ENCODE measurements at places on chromosomes 1 and 21. TPM values are rescaled to one million over a fixed set of nuclear protein-coding genes. Genes with fewer than 3 reads are reported as not detected.
A peak's percentile ranks its signal among the peaks of the same experiment; 100 is the strongest.

Gene LCE1B
- not detected for total RNA-seq

Gene TMEM63A
- total RNA-seq = 31.5 TPM

Gene VASH2
- 2.1 TPM for total RNA-seq

Gene ACP6
- total RNA-seq = 6.9 TPM

Gene RNU1-2
- total RNA-seq = under 0.01 TPM

Gene GBP6
- not detected for total RNA-seq

Gene CD164L2
- not detected for total RNA-seq

GRCh38 chr1:118907466-118907865, 80.7 kb downstream of the TBX15 start:
- H3K27ac ChIP-seq = no peak overlapping the region
- peaks cover 8% of the 10 kb centered on the region for H3K4me1 ChIP-seq
- H3K4me3 ChIP-seq = no peak overlapping the region
- no peaks in the 10 kb centered on the region for H3K27me3 ChIP-seq
- no peak for DNase-seq
- H3K36me3 ChIP-seq = peaks cover 47% of the 10 kb centered on the region

DNA sequence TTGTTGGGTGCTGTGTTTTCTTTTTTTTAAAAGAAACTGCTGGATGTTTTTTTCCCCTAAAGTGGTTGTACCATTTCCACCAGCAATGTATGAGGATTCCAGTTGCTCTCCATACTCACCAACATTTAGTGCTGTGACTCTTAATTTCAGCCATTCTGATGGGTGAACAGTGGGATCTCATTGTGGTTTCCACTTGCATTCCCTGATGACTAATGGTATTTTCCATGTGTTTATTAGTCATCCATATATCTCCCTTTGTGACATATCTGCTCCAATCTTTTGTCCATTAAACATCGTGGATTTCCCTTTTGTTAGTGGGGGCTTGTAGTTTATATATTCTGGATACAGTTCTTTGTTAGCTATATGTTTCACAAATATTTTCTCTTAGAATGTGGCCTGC, 206.0 kb downstream of the CAMTA1 start:
- H3K27me3 ChIP-seq = peaks cover 15% of the 10 kb centered on the region
- peaks cover 5% of the 10 kb centered on the region for H3K4me1 ChIP-seq
- no peak overlapping the region for H3K27ac ChIP-seq
- no peaks in the 10 kb centered on the region for H3K36me3 ChIP-seq
- H3K4me3 ChIP-seq = no peak overlapping the region

DNA sequence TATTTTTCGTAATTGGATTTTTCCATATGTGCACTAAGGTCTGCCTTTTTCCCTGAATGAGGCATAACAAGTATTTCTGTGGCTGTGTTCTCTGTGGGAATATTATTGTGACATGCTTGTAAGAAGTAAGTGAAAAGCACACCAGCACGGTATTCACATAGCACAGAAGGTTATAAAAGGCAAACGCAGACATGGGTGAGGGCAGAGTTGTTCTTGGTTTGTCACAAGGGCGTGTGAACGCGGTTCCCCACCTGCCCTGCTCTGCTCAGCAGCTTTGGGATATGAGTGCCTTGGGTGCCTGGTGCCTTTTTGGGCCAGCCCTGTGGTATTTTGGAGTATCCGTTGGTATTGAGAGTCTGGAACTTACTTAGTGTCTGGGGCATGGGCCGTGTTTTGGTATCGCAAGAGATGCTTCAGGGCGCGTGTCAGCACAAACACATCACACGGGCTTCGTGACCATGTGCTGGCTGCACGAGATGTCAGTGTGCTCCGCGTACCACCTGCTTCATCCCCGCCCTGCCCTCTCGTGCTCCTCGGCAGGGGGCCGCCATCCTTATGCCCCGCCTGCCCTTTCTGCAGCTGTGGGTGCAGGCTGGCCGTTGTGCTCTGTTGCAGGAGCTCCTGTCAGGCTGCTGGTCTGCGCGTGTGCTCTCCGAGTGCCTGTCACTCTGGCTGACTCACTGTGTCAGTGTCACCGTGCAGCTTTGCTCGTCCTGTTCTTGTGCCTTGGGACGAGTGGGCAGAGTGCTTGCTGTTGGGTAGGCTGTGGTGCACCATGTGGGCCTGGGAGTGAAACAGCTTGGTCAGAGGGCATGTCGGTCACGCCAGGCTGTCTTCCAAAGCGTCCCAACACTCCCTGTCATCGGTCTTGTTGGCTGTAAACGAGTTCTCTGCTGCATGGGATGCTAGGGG, 15.0 kb downstream of the SKI start:
- DNase-seq = peak; percentile 66
- peak overlapping the region; percentile 1 for H3K27ac ChIP-seq
- no peak overlapping the region for H3K4me3 ChIP-seq
- no peaks in the 10 kb centered on the region for H3K27me3 ChIP-seq
- H3K36me3 ChIP-seq = peaks cover 15% of the 10 kb centered on the region

GRCh38 chr1:46295306-46295705, 8.1 kb downstream of the LRRC41 start:
- H3K4me3 ChIP-seq = no peak overlapping the region
- H3K27me3 ChIP-seq = no peaks in the 10 kb centered on the region
- H3K36me3 ChIP-seq = peaks cover 63% of the 10 kb centered on the region
- no peak overlapping the region for H3K27ac ChIP-seq

DNA sequence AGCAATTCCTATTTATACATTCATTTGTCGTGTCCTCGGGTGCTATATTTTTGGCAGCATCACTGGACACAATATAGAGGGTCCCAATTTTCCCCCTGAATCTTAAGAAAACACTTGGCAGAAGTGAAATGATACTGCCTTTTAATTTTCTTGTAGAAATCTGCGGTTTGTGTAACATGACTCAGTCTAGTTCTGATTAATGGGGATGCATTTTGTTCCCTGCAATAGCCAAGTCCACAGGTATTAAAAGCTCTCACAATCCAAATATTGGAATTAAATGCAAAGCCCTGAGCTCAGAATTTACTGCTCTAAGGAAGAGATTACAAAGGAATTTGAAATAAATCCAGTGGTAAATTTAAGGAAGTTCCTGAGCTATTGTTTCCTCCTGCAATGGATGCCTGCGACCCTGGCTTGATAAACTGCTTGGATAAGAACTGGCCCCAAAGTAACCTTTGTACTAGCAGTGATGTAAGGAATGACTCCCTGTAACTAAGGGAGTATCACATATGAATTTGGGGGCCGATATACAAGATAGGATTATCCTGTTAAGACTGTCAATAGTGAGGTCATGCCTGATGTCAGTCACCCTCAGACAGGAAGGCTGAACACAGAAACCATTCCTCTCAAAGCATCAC, 349.7 kb upstream of the C1orf87 start:
- no peak overlapping the region for H3K4me3 ChIP-seq
- H3K4me1 ChIP-seq = no peaks in the 10 kb centered on the region
- H3K36me3 ChIP-seq = no peaks in the 10 kb centered on the region
- DNase-seq = no peak
- no peaks in the 10 kb centered on the region for H3K27me3 ChIP-seq
- H3K27ac ChIP-seq = no peak overlapping the region

DNA sequence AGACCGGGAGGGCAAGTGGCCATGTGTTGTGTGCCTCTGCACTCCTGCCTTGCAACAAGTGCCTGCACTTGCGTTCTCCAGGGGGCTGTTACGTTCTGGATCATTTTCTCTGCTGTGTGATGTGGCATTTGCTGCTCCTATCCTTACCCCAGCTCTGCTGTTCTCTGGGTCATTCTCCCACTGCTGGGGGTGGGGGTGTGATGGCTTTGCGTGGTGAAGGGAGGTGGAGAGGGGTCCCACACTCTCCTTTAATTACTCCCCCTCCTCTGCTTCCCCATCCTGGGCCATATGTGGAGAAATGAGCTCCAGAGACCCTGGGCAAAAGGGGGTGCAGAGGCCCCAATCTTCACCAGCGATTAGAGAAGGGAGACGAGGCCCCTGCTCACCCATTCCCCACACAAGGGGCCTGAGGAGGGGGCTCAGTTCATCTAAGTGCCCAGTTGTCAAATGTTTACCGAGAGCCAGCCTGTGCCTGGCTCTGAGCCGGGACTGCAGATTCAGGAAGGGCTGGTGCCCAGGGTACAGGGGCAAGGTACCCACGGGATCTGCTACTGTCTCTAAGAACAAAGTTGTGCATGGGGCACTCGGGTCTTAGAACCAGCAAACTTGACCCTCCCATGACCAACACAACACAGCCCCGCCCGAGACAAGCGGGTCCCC, 355.4 kb downstream of the PTPRU start:
- H3K27me3 ChIP-seq = no peaks in the 10 kb centered on the region
- DNase-seq = no peak
- H3K4me1 ChIP-seq = peaks cover 8% of the 10 kb centered on the region
- no peaks in the 10 kb centered on the region for H3K36me3 ChIP-seq
- H3K4me3 ChIP-seq = no peak overlapping the region

GRCh38 chr1:70220517-70221237, 503 bp upstream of the SRSF11 start:
- H3K4me3 ChIP-seq = peak overlapping the region; percentile 91
- H3K27me3 ChIP-seq = no peaks in the 10 kb centered on the region
- H3K27ac ChIP-seq = peak overlapping the region; percentile 95
- H3K36me3 ChIP-seq = peaks cover 30% of the 10 kb centered on the region
- no peak for DNase-seq

- H3K36me3 ChIP-seq = no peaks in the 10 kb centered on the region
- H3K27me3 ChIP-seq = peaks cover 7% of the 10 kb centered on the region
- no peak for DNase-seq
Observed at GRCh38 chr1:116771997-116772647, 17.9 kb downstream of the CD2 start.

- no peak for DNase-seq
- H3K36me3 ChIP-seq = no peaks in the 10 kb centered on the region
- peaks cover 6% of the 10 kb centered on the region for H3K4me1 ChIP-seq
- H3K27ac ChIP-seq = no peak within 1 kb of the TSS
- no peak within 1 kb of the TSS for H3K4me3 ChIP-seq
- peaks cover 2% of the 10 kb centered on the region for H3K27me3 ChIP-seq
Observed at GRCh38 chr1:153375511-153375910, at the start of gene S100A12. Gene S100A12, minus strand, starts transcription at chr1:153375621. Its CDS starts 1,029 bp downstream, at chr1:153374592.

DNA sequence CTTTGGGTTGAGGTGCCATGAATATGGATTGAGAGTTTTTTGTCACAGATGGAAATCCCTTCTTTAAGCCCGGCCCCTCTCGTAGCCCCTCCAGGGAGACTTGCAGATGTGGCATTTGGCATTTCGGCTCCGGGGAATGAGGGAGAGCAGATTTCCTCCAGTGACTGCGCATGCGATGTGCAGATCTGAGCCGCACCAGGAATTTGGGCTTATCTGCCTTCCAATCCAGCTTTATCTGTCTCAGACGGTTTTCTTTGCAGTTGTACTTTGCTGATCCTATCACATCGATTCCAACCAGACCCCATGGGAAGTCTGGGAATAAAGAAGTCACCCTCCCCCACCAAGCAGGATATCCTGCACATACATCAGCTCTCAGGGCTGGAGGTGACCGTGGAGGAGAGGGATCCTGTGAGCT, 11.7 kb downstream of the KIF26B start:
- peaks cover 4% of the 10 kb centered on the region for H3K4me1 ChIP-seq
- no peaks in the 10 kb centered on the region for H3K27me3 ChIP-seq
- H3K4me3 ChIP-seq = peak overlapping the region; percentile 75

DNA sequence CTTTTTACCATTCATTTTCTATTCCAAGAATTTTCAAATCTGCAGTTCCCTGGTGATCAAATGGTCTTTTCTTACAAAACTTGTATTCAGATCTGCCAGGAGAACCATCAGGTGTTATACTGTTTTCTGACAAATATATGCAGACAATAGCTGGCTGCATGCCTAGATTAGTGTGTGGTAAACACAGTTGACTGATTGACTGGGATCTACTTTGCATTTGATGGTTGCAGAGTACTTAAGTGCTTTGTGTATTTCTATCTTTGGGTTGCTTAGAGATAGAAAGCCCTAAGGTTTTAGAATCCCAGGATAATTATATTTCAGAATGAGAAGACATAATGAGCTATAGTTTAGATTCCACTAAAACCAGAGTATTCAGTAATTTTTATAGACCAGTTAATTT, 102.0 kb upstream of the CHODL start:
- H3K4me3 ChIP-seq = no peak overlapping the region
- no peaks in the 10 kb centered on the region for H3K4me1 ChIP-seq
- peak; percentile 44 for DNase-seq
- H3K27ac ChIP-seq = no peak overlapping the region

- no peak for DNase-seq
- H3K27ac ChIP-seq = no peak overlapping the region
- no peaks in the 10 kb centered on the region for H3K4me1 ChIP-seq
- H3K36me3 ChIP-seq = no peaks in the 10 kb centered on the region
- H3K4me3 ChIP-seq = no peak overlapping the region
Observed at GRCh38 chr21:42392731-42393442, 3.0 kb downstream of the TMPRSS3 start.

DNA sequence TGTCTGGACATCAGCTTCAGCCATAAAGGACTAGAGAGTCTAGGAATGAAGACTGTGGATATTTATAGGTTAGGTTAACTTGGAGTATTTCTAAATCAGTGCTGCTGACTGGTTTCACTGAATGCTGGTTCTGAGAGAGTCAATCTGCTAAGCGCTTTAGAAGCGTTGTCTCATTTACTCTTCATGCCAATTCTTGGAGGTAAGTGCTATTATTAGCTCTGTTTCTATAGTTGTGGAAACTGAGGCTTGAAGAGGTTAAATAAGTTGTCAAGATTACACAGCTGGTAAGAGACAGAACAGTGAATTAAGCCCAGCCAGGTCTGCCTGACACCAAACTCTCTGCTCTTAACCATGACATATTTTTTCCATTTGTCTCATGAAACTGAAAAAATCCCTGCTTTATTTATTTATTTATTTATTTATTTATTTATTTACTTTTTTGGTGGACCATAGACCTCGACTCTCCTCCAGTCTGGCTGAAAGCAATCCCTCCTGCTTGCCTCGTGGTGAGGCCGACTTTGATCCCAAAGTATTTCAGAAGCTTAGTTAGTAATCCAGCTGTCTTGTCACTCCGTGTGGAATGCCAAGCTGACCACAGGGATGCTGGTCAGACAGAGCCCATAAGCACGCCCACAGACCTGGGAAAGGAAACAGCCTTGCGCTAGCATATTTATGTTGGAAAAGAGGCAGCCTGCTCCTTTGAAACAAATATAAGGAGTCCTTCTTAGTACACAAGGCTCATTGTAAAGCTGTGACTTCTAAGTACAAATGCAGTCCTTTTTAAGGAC, 16.9 kb downstream of the NTMT2 start:
- DNase-seq = peak; percentile 88
- no peak overlapping the region for H3K4me3 ChIP-seq
- H3K27me3 ChIP-seq = no peaks in the 10 kb centered on the region

Measured in osteoblast (primary cell).